ENCODE measurements at places on chromosomes 7 and 10. TPM values are rescaled to one million over a fixed set of nuclear protein-coding genes. Genes with fewer than 3 reads are reported as not detected.

CCDC146 gene
- 2.0 TPM for total RNA-seq

CPA5 gene
- total RNA-seq = 0.09 TPM

CHRM2 gene
- 26.4 TPM for total RNA-seq

C7orf33 gene
- not detected for total RNA-seq

MEOX2 gene
- 13.0 TPM for total RNA-seq

EPHB6 gene
- total RNA-seq = 11.0 TPM

TRIL gene
- total RNA-seq = 6.3 TPM

MCM7 gene
- 97.7 TPM for total RNA-seq

VPS50 gene
- 50.0 TPM for total RNA-seq

C10orf53 gene
- total RNA-seq = not detected

MRLN gene
- not detected for total RNA-seq

Data from fibroblast of the aortic adventitia (primary cell).